SW480 (cell line): ENCODE measurements at places on chromosomes 12 and 14.

GRCh38 chr14:104715416-104715815 lies 8.6 kb upstream of the ADSS1 start:
- no peak for DNase-seq

DNA sequence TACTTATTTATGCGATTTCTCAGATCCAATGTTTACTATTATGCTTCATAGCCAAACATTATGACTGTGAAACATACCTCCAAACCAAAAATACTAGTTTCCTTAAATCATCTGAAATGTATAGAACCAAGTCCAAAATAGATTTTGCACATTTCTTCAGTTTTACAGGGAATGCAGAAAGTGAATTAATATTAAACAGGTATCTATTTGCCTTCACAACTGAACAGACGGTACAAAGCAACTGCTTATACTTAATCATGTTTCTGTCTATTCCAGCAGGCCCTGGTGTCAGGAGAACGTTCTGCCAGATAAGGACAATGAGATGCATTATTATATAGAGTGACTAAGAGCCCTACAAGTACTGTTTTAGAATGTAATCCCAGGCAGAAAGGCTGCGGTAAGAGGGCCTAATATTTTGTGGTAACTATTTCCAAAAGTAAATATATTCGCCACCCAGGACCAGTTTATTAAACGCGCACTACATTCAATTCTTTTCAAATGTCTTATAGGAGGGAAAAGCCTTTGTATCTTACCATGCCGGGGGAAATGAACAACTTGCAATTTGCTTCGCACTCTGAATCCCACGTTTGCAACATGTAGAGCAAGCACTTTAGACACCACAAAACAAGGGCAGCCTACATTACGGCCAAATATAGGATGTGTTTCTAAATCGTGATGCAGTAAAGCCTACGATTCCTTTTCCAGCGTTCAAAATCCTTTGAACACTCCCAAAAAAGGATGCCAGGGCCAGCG lies 1.5 kb downstream of the CORO1C start:
- DNase-seq = peak; percentile 85

GRCh38 chr12:114852976-114853529 lies 169.1 kb upstream of the TBX3 start:
- DNase-seq = no peak

DNA sequence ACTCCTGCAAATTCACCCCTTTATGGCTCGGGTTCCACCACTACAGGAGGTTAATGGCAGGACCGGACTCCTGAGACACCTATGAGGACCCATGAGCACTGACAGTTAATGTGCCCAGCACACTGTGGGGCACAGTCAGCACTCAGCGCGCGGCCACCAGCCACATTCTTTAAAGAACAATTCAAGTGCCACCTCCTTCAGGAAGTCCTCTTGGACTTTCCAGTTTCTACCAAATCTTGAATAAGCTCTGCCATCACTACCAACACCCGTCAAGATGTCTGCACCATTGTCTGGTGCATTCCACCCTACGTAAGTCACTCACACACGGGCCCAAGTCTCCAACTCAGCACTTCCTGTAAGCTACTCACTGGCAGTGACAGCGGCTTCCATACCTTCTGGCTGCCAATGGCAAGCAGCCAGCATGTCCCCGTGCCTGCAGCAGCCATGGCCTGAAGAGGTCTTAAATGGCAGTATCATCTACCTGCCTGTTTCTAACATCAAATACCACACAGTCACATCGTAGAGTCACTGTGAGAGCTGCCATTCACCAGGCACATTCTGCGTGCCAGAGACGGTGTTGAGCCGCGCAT lies 48.5 kb downstream of the CDC42BPB start:
- no peak for DNase-seq

GRCh38 chr14:36973806-36974442 lies 198.5 kb downstream of the SLC25A21 start:
- no peak for DNase-seq

GRCh38 chr12:124655698-124656516 lies 88.5 kb upstream of the NCOR2 start:
- DNase-seq = no peak

GRCh38 chr14:77224212-77224611 lies 42.6 kb downstream of the TMEM63C start:
- DNase-seq = no peak

DNA sequence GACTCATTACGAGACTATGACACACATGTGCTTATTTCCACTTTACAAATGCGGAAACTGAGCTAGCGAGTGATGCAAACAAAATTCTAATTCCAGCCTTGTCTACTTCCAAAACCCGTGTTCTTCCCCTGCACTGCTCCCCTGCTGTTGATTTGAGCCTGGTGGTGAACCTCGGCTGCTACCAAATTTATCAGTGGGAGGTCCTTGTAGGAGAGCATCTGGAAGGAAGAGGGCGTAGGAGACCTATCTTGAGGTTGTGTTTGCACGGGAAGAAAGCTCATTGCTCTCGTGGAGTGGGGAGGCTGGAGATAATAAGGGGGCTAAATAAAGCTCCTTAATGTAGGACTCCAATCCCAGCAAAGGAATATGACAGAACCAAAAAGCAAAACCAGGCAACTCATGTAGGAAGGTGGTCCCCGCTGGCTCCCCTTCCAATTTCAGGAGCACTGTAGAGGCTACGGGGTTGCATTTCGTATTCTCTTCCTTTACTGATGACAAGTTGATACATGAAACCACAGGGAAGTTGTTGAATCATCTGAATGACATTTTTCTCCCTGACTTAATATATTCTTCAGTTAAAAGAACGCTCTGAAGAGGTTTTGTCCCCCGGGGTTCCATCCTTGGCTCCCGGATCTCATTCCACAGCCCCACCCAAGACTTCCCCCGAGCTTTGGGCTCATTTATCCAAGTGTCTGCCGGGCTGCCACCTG lies 52.6 kb downstream of the FZD10 start:
- no peak for DNase-seq

GRCh38 chr14:55846826-55847446 lies 266.9 kb downstream of the KTN1 start:
- no peak for DNase-seq

- no peak for DNase-seq
Observed at GRCh38 chr14:60596139-60596538, 53.1 kb downstream of the SIX1 start.

DNA sequence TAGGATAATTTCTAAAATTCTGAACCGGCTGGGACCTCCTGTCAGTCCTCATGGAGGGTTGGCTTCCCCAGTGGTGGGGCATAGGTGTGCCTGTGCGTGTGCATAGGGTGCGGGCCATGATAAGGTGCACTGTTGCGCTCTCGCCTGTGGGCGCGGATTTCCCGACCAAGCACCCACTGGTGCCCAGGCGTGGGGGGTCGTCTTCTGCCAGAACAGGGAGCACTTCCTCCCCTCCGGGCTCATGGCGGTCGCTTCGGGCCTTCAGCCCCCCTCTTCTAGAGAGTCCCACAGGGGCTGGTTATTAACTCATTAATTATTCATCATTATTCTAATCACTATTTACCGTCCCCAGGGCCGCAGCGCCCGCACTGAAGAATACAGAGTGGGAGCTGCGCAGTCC lies 2.8 kb downstream of the C1QL4 start:
- no peak for DNase-seq

DNA sequence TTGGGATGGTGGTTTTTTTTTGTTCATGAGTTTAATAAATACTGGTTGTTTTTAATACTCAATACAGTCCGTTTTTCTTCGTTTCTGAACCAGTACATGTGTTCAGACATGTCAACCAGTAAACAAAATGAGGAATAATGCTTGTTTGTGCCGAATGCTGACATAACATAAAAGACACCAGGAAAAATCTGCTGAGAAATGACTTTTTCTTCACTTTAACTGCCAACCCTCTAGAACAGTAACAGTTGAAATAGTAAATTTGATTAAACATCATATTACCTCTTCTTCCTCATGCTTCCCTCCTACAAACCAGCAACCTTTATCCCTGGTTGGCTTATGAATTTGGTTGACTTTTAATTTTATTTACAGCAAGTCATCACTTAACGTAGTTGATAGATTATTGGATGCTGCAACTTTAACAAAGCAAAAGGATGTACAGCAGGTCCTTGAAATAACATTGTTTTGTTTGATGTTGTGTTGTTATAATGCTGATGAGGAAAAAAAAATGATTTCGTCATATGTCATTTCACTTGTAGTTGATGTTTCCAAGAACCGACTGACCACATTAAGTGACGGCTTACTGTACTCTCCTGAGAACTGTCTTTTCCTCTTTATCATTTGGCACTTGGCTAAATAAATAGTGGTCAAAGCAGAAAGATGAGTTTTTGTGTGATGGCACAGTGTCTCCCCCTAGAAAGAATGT lies 340.5 kb downstream of the TMTC2 start:
- DNase-seq = no peak

GRCh38 chr12:47785036-47785886 lies 12.2 kb downstream of the SLC48A1 start:
- DNase-seq = no peak

DNA sequence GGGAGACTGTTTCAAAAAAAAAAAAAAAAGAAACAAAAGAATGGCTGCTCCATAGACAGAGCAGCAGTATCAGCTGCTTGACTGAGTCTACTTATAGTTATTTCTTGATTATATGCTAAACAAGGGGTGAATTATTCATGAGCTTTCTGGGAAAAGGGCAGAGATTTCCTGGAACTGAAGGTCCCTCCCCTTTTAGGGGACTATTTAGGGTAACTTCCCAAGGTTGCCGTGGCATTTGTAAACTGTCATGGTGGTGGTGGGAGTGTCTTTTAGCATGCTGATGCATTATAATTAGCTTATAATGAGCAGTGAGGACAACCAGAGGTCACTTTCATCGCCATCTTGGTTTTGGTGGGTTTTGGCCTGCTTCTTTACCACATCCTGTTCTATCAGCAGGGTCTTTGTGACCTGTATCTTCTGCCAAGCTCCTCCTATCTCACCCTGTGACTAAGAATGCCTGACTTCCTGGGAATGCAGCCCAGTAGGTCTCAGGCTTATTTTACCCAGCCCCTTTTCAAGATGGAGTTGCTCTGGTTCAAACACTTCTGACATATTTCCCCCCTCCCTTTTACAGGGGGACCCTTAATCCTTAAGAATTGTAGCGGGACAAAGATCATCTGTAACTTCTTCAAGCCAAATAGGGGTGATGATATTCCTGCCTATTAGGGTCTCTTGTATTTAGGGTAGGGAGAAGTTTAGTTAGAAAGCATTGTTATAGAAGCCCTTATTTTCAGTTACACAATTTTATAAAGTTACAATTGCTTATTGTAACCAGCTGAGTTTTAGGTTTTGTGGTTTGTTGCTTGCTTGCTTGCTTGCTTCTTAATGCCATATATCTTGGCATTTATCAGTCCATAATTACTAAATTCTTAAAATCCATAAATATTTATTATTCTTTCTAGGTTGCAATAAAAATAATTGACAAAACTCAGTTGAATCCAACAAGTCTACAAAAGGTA lies 42.5 kb downstream of the MARK3 start:
- peak; percentile 36 for DNase-seq

- DNase-seq = no peak
Observed at GRCh38 chr14:86712176-86712575, 1182.2 kb downstream of the FLRT2 start.

DNA sequence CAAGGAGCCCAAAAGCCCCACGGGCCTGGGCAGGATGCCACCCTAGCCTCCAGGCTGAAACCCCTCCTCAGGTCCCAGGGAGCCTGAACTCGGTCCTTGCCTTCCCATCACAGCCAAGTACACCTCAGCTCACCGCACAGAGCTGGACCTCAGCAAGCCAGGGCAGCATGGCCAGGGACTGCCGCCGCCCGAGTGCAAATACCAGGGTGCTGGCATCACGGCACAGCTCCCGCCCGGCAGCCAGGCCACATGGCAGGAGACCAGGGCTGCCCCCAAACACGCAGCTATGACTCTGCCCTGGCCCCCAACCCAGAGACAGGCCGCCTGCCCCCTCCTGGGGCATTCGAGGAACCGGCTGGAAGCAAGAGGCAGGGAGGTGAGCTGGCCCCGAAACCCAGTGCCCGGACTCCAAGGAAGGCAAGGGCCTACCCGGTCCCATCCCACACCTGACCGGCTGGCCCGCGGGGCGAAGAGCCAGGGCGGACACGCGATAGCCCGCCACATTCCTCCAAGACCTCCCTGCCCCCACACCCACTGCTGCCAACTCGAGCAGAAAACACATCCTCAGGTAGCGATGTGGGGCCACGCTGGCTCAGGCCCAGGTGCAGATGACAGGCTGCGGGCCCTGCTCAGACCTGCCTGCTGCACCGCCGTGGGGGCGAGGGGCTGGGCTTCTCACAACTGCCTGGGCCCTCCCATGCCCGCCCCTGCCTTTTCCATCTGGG lies 2.7 kb downstream of the JAG2 start:
- no peak for DNase-seq

GRCh38 chr12:92486443-92487137 lies 216.2 kb upstream of the PLEKHG7 start:
- DNase-seq = no peak

DNA sequence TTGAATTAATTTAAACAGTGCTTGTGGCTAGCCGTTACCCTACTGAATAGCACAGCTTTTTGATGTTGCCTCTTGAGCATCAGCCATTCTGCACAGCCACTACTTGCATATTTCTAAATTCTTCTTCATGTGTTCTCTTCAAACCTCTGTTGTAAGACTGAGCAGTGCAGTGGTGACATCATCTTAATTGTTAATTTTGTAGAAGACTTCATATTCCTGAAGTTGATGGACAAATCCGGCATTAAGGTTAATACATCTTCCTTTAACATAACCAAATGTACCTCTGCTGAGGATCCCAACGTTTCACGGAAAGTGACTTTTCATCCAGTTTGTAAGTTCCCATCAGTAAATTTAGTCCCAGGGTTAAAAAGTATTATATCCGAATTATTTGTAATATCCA lies 25.6 kb downstream of the SENP1 start:
- no peak for DNase-seq

DNA sequence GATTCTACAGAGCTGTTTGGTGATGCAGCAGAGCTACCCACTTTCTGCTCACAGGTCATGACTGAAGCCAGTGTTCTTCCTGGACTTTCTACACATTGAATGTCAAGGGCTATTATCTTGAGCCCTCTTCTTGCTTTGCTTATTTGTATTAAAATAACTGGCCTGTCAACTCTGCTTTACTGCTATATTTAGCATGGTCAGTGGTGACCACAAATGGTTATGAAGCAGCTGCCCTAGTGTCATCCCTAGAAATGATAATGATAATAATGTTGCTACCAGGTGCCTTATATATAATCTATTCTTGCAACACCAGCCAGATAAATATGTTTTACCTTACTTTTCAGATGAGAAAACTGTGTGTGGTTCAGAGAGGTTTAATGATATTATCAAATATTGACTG lies 2.6 kb upstream of the LRRC10 start:
- DNase-seq = no peak

- DNase-seq = no peak
Observed at GRCh38 chr12:113467142-113467501, 4.5 kb downstream of the LHX5 start.

GRCh38 chr14:21120686-21121085 lies 19.8 kb downstream of the TMEM253 start:
- DNase-seq = no peak

- DNase-seq = no peak
Observed at GRCh38 chr14:105346876-105347586, 32.5 kb downstream of the PACS2 start.

- no peak for DNase-seq
Observed at GRCh38 chr12:49811136-49811535, 17.1 kb downstream of the NCKAP5L start.
